ENCODE measurements at places on chromosomes 3 and 15.

GRCh38 chr3:38564631-38565338 is 68.6 kb downstream of the EXOG start:
- no peak for DNase-seq

DNA sequence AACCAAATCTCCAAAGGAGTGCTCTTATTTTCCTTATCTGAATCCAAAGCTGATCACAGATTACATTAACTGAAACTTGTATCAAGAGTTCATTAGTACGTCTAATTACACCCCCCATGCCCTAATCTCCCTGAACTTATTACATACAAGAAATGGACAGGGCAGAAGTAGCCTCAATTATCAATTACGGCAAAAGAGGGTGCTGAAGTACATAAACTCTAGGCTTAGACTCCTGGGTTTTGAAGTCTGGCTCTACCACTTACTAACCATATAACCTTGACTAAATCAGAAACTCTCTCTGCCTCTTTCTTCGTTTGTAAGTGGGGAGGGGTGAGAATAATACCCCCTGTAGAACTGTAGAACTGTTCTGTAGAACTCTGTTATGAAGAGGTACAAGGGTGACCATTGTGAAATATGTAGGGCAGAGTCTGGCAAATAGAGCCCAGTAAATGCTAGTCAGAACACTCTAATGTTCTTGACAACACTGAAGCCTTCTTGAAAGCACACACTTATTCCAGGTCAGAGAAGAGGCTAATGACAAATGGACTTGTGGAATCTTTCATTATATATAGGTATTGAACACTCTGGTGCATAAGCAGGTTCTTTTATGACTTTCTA is 19.6 kb upstream of the OR5K4 start:
- no peak for DNase-seq

DNA sequence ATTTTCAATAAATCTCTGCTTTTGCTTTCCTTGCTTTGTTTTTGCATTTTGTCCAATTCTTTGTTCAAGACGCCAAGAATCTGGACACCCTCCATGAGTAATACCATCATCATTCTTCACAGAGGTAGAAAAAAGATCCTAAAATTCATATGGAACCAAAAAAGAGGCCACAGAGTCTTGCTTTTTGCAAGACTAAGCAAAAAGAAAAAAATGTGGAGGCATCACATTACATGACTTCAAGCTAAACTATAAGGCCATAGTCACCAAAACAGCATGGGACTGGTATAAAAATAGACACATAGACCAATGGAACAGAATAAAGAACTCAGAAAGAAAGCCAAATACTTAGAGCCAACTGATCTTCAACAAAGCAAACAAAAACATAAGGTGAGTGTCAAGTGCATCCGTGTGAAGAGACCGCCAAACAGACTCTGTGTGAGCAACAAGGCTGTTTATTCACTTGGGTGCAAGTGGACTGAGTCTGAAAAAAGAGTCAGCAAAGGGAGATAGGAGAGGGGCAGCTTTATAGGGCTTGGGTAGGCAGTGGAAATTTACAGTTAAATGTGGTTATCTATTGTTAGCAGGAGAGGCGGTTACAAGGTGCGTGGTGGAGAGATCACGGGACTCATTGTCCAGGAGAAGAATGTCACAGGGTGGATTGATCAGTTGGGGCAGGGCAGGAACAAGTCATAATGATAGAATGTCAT is 10.9 kb downstream of the STRIT1 start:
- DNase-seq: no peak

DNA sequence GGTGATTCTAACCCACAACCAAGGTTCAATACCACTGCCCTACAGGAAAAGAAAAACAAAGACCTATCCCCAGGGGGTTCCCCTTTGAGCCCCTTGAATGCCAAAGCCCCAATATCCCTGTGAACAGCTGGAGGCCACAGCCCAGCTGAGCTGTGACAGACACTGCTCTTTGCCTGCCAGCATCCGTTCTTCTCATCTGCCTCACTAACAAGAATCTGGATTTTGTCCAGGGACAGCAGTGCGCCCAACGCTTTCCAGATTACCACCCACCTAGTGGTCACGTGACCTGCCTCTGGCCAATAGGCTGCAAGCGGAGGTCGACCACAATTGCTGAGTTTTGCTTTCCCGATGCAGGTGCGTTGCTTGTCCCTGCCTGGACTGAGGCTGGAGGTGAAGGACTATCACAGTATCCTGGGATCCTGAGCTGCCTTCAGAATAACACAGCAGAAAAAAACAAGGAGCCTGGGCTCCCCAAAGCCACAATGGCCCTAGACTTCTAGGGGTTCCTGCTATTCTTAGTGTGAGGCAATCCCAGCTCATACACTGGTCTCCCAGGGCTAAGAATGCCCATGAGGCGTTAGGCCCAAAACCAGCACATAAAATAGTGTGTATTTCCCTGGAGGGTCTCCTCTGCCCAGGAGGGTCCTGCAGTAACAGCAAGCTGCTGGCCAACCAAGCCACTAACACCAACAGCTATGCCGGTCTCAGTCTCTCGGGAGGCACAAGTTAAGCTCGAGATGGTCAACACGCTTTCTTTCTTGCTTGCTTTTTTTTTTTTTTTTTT is 13.8 kb downstream of the BDH1 start:
- no peak for DNase-seq

DNA sequence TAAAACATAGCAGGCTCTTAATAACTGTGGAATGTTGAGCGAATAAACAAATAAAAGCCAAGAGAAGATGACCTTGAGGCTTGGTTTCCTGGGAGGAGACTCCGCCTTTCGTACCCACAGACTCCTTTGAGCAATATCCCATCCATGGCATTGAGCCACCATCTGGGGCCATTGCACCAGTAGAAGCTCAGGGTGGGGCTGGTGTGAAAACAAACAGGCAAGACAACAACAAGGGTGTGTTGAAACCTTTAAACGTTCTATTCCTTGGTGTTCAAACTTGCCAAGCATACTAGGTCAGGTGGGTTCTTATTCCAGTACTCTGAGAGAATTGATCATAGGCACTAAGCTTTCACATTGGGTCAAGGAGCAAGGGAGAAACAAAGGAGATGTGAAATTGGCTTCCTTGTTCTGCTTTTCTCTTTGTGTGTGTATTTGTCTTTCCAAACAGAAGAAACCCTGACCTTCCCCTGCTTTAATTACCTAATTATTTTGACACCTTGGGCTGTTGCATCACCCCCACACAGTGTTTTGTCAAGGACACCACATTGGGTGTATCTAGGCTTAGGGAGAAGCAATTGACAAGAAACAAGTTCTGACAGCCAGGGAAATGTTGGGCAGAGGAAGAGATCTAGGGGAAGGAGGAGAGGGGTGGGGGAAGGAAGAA is 105.1 kb upstream of the BCL6 start:
- no peak for DNase-seq

DNA sequence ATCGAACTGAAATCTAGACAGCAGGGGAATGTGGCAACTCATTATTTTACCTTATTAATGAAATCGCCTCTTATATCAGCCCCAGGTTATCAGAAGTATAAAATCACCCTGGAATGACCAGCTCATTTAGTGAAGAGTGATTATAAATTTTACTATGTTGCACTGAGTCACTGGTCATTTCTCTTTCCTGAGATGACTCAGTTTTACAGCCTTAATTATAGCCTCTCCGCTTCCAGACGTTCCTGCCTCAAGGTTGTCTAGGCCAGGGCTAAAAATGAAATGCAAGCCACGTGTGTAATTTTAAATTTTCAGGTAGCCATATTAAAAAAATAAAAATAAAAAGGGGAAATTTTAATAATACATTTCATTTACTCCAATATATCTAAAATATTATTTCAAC is 33.3 kb downstream of the DET1 start:
- DNase-seq: no peak

- DNase-seq: no peak
These were observed 1.0 kb downstream of the ANP32A start for GRCh38 chr15:68819495-68820294.

DNA sequence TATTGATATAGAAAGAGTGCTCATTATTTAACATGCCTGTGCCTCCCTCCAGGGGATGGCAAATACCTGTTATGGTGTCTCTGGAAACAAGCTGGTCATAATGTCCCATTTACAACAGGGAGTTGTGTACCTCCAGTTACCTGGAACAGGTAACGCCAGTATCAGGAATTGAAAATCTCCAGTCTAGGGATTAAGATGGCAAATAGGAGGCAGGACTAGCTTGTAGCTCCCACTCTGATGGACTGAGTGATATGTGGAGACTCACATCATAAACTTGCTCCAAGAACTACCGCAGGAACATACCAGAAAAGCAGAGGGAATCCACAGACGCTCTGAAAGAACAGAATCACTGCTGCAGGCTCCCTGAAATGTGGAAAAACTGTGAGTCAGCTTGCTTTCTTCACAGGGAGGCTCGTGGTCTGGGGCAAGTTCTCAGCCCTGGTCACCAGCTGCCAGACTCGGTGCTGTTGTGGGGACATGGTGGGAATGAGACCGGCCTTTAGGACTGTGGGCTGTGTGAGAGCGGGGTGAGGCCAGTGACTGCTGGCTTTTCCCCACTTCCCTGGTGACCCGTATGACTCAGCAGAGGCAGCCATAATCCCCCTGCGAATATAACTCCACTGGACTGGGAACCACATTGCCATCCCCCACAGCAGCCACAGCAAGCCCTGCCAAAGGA is 97.4 kb downstream of the KCNAB1 start:
- DNase-seq: no peak

- DNase-seq: no peak
These were observed 7.6 kb upstream of the LRIG1 start for GRCh38 chr3:66508461-66508860.

DNA sequence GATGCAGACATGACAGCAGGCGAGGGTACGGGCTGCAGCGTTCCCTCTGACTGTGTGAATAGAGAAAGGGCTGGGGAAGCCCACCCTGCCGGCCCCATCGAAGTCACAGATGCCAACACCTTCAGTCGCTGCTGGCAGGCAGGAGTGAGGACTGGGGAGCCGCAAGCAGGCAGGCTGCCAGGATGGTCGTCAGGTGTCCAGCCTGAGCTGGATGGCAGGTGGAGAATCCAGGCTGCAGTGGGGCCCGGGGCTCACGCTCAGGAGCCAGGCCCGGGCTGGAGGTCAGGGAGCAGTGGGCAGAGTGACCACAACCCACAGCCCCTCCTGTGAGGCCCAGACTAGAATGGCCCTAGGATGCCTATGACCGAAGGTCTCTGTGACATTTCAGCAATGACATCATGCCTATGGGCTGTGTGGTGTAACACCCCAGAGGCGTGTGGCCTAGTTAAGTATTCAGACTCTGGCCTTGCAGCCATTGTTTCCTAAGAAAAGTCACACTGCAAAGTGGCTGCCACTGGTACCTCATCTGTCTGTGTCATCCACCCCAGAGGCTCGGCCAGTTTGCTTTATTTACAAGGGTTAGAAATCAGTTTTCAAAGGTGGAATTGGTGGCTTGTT is 15.7 kb downstream of the PRR23E start:
- DNase-seq: no peak

DNA sequence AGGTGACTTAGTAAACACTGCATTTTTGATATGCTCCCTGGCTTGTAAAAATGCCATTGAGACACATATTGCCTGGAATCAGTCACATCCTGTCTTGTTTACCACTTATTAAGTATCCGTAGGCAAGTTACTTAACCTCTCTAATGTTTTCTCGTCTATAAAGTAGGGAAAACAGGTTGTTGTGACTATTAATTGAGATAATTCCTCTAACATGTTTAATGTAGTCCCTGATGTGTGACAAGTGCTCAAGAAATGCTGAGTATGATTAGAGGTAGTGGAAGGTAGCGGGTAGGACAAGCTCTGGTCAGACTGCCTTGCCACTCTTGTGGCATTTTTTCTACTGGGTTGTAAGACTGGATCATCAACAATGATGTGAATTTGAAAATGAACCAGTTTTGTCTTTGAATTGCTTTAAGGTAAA is 54.1 kb downstream of the NFKBIZ start:
- no peak for DNase-seq

DNA sequence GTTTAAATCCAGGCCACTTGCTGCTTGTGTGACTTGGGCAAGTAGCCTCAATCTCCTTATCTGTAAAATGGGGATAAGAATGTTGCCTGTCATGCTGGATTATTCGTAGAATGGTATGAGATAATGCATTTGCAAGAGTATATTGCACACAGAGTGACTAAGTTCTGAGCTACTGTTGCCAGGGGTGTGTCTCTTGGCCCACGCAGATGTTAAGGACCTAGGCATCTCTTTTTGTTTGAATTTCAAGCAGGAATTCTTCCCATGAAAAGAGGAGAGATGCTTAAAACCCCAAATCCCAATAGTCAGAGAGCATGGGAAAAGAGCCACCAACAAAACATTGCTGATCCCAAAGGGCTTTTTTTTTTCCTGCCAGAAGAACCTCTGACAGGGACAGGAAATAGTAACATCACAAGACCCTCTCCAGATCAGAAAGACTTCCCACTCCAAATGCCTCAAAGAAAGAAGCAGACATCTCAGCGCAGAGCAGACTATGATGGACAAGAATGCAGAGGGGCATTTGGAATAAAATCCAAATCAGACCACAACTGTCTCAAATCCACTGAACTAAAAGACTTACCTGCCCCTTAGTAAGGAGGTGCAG is 90.5 kb downstream of the MRPL46 start:
- DNase-seq: no peak

- no peak for DNase-seq
These were observed 18.1 kb upstream of the SLC22A13 start for GRCh38 chr3:38247366-38248035.

DNA sequence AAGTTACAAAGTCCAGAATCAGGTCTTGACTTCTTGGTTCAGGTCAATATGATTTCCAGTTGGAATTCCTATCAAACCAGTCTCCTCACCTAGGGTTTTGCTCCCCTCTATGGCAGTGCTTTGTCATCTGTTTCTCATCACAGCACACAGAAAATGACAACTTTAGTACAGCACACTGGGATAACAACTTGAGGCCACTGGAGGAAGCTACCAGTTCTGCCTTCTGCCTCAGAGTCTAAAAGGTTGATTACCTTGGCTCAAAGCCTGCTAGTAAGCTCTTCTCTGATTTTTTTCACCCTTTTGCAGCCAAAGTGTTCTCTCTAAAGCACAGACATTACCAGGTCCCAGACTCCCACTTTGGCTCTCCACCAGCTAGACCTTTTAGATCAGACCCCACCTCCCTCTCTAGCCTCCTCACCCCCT is 24.8 kb upstream of the TRIM59 start:
- no peak for DNase-seq
